ENCODE measurements at places on chromosomes 16 and 17. TPM values are rescaled to one million over a fixed set of nuclear protein-coding genes. Genes with fewer than 3 reads are reported as not detected.

DBNDD1 gene
- 9.5 TPM for total RNA-seq

SLC7A5 gene
- total RNA-seq = 5.9 TPM

EVPLL gene
- not detected for total RNA-seq

RANGRF gene
- total RNA-seq = 13.9 TPM

SCNN1B gene
- total RNA-seq = under 0.01 TPM
